ENCODE measurements at places on chromosomes 2 and 18.

DNA sequence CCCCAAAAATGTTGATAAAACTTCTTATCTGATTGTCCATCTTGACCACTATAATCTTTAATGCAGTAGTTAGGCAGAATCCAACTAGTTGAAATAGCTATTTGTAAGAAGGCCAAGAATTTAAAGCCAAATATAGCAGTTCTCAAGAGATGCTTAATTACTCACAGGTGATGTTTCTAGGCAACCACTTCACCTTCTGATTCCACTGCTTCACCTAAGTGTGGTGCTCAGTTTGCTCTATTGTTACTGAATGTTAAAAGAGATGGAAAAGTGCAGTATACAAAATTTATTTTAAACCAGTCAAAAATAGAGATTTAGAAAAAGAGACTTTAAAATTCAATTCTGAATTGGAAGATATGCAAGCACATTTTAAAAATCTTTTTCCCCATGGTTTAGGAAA is 539.4 kb downstream of the ZNF804A start:
- no peak for DNase-seq

GRCh38 chr2:54053830-54054229 is 61.6 kb upstream of the ACYP2 start:
- DNase-seq: no peak

DNA sequence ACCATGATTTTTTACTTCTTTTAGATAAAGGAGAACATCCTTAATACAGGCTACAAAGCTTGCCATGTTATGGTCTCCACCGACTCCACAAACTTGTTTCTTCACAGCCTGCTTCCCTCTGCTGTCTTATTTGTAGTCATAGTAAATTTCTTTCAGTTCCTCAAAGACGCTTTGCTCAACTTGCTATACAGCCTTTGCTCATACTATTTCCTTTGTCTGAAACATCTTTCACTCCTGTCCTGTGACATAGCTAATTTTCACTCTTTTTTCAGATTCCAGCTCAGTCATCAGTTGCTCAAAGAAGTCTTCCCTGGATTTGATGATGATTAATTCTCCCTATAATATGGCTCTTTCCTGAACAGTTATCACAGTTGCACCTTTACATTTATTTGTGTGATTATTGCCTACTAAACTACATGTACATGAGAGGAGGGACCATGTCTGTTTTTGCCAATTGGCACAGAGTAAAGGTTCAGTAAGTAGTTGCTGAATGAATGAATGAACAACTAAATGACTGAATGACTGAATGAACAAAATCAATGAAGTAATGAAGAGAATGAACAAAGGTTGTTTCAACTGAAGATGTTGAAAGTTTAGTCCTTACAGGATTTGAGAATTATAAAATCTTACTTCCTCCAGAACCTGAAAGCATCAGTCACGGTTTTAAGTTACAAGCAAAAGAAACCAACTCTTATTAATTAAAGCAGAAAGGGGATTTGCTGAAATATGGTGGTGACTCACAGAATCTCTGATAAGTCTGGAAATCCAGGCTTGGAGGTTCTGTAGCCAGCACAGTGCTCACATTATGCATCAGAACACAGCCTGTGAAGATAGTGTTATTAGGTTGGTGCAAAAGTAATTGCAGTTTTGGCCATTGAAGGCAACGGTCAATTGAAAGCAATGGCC is 186.4 kb upstream of the FAM98A start:
- DNase-seq: no peak

GRCh38 chr2:240256704-240257637 is 116.5 kb upstream of the OTOS start:
- no peak for DNase-seq

GRCh38 chr2:118202707-118203303 is 114.5 kb downstream of the INSIG2 start:
- DNase-seq: peak; percentile 55

DNA sequence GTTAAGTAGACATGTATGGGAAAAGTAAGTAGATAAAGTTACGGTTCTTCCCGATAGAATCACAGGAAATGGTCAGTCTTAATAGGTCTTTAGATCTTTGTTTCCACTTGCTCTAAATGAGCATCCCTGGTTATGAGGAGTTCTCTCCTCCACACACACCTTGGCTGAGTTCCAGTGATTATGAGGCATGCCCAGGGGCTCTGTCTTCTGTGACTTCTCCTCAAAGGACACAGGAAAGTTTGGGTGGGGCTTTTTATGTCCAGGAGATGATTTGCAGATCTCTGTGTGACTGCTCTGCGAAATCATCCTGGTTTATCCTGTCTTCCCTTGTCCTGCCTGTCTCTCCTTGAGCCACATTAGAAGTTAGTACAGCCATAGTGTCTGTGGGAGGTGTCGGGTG is 83.9 kb upstream of the EML6 start:
- DNase-seq: no peak

All from stimulated activated naive CD8-positive, alpha-beta T cell treated with anti-CD3 and anti-CD28 coated beads, Interleukin-15, Interleukin-2, amounts not matched to agents 100 U/mL and 50 U/mL, for 24 hours (primary cell).